ENCODE measurements at places on chromosomes 12 and 14. TPM values are rescaled to one million over a fixed set of nuclear protein-coding genes. Genes with fewer than 3 reads are reported as not detected.

DNA sequence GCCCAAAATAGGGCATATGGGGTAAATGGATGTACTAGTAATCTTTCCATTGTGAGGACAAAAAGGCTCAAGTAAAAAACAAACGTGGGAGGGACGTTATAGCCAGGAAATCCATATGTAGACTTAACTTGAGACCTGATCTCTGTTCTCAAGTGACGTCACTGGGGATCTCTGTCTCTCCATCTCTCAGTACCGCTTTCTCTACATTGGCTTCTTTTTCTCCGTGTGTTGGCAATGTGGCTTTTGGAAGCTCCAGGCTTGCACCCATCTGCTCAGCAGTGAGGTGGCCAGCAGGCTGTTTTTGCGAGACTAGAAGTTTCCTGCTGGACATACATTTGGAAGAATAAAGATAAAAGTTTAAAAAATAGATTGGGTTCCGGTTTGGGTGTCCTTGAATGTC is 66.0 kb upstream of the NRXN3 start:
- DNase-seq = no peak

- no peak for DNase-seq
Observed at GRCh38 chr14:104687601-104688504, 1.6 kb upstream of the INF2 start.

DNA sequence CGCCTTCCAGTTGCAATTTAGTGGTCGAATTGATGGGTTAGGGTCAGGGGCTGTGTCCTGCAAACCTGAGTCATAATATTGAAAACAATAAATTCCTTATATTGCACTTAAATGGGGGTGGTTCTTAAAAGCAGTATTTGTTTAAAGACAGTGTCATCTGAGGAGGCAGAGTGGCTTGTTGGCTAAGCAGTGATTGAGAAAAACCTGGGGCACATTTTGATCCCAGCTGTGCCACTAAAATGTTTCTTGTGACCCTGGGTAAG is 48.4 kb downstream of the FBXW8 start:
- DNase-seq = no peak

GRCh38 chr14:103696466-103697071 is 18.7 kb downstream of the XRCC3 start:
- DNase-seq = no peak

Gene AVPR1A
- 10.4 TPM for polyA plus RNA-seq

Gene ACSS3
- polyA plus RNA-seq = 18.4 TPM

Gene CLEC4E
- polyA plus RNA-seq = 3.2 TPM

Measured in right renal pelvis (tissue), 4 donors.